ENCODE measurements at places on chromosomes 11 and 22.

DNA sequence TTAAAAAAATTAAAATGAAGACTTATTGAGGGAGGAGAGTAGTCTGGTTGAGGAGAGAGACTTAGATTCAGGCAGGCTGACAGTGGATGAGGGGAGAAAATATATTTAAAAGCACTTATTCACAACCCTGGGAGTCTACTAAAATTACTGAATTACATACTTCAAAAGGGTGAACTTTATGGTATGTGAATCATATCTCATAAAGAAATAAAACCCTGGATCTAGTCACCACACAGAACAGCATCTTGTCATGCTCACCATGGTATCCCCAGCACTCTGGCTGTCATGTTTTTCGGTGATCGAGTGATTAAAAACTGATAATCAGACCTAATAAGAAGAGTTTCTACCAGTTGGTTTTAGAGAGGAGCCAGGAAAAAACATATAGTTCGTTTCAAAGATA lies 11.0 kb downstream of the TEAD1 start:
- peak; percentile 66 for DNase-seq

GRCh38 chr11:63909591-63910506 lies 7.1 kb downstream of the RCOR2 start:
- DNase-seq = no peak

- no peak for DNase-seq
Observed at GRCh38 chr11:61587541-61587941, 6.7 kb upstream of the SYT7 start.

DNA sequence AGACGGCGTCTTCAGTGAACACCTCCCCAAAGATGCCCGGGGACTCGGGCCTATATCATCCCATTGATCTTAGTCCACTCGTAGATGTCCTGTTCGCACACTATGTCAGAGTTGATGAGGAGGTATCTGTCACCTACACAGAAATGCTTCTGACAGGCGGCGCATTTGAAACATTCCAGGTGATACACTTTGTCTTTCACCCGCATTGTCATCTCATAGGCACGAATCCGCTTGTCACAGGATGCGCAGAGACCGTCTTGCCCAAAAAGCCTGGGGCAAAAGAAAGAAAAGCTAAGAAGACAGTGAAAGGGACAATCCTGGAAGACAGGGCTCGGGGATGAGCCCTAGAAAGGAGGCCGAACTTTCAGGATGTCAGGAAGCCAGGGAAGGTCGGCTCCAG lies 32.6 kb downstream of the LMO2 start:
- no peak for DNase-seq

Data from LoVo (cell line).